ENCODE measurements at places on chromosomes 11 and 22.

- no peak for DNase-seq
Measured at GRCh38 chr11:85823816-85824215, 12.9 kb upstream of the SYTL2 start.

GRCh38 chr11:133951327-133952198, 5.2 kb downstream of the IGSF9B start:
- peak; percentile 13 for DNase-seq

DNA sequence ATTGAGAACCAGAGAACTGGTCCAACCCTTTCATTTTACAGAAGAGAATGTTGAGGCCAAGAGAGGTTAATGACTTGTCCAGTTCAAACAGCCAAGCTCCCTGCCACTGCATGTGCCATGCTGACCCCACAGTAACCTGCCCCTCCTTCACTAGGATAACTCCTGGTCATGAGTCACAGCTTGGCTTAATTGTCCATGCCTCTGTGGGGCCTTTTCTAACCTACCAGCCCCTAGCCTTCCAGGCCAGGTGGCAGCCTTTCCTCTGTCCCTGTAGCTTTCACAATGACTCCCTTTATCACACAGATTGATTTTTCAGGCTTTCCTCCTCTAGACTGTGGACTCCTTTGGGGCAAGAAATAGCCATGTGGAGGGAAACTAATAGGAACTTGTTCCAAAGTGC, 97.2 kb downstream of the PIWIL4 start:
- DNase-seq: no peak

- peak; percentile 65 for DNase-seq
Measured at GRCh38 chr11:26947904-26948639, 45.8 kb upstream of the FIBIN start.
